ENCODE measurements at places on chromosomes 4 and X.

- no peak for DNase-seq
Observed at GRCh38 chr4:115357776-115358175, 244.4 kb upstream of the NDST4 start.

- DNase-seq, result no peak
Observed at GRCh38 chr4:31657859-31658570, 937.8 kb downstream of the PCDH7 start.

DNA sequence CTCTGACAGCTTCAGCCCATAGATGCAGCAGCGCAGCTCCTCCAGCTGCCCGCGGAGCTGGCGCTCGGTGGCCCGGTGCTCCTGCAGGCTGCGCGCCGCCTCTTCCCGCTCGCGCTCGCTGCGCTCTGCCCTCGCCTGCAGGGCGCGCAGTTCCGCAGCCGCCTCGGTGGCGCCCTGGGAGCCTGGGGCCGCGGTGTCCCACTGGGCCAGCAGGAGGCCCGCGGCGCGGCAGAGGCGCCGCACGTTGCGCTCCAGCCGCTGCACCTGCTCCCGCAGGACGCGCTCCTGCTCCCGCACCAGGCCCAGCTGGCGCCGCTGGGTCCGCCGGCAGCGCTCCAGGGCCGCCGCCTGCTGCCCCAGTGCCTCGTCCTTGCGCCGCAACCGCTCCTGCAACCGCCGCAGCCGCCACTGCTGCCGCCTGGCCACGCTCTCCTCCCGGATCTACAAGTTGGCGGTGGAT, 10.1 kb downstream of the C4orf50 start:
- no peak for DNase-seq

- DNase-seq, result no peak
Observed at GRCh38 chr4:14449308-14449707, 553.0 kb upstream of the CPEB2 start.

DNA sequence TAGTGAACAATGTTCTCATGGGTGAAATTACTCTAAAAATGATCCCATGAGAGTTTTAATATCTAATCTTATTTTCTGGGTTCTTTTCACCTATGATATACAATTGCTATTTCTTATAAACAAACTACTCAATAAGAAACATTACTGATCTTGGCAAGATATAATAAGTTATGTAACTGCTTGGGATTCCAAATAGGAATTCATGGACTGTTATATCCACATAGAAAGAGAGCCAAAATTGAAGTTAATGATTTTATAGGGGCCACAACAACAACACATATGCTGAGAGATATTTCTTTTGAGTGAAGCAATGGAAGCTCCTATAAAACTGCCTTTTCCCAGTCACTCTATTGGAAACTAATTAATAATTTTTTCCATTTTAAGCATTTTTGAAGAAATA, 90.4 kb upstream of the TLL1 start:
- no peak for DNase-seq

- no peak for DNase-seq
Observed at GRCh38 chr4:122832732-122833131, 6.1 kb downstream of the FGF2 start.

- peak; percentile 35 for DNase-seq
Observed at GRCh38 chrX:16484338-16484737, 165.6 kb upstream of the S100G start.

- no peak for DNase-seq
Observed at GRCh38 chr4:168119890-168120289, 27.6 kb downstream of the ANXA10 start.

GRCh38 chr4:80154545-80154933, 42.8 kb upstream of the PRDM8 start:
- DNase-seq, result no peak

DNA sequence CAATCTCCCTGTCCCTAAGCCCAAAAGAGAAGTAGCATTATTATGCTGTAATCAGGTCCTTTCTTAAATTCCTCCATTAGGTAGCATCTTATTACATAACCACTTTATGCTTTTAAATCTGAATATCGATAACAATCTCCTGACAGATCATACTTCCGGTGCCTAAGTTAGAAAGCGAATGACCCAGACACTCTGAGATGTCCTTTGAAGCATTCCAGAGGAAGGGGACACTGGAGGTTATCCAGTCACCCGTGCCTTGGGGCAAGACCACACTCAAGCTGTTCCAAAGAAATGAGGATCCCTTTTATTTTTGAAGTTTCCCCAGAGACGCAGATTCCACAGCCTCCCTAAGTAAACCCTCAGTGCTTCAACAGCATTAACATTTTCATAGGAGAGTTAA, 125.7 kb downstream of the PALLD start:
- no peak for DNase-seq

DNA sequence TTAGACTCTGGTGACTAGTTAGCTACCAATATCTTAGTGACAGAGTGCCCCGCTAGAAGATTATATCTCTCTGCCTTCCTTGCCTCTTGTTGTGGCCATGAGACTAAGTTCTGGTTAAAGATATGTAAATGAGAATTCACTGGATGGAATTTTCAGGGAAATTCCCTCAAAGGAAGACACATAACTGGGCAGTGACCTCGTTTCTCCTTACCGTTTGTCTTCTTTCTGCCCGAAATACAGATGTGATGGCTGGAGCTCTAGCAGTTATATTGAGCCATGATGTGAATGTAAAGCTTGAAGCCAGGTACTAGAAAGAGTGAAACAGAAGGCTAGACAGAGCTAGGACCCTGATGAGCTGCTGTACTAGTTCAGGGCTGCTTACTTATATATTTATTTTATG, 80.5 kb downstream of the FHDC1 start:
- no peak for DNase-seq

- DNase-seq, result no peak
Observed at GRCh38 chr4:174086829-174087799, 196.4 kb downstream of the FBXO8 start.

- peak; percentile 35 for DNase-seq
Observed at GRCh38 chr4:88457307-88458103, 586 bp downstream of the HERC5 start.

- DNase-seq, result peak; percentile 49
Observed at GRCh38 chr4:184471881-184472613, 2.3 kb downstream of the IRF2 start.

GRCh38 chrX:11954176-11954575, 184.1 kb upstream of the FRMPD4 start:
- no peak for DNase-seq
